Cortex of kidney (tissue), 1 donor: ENCODE measurements at places on chromosomes 1 and 21.

DNA sequence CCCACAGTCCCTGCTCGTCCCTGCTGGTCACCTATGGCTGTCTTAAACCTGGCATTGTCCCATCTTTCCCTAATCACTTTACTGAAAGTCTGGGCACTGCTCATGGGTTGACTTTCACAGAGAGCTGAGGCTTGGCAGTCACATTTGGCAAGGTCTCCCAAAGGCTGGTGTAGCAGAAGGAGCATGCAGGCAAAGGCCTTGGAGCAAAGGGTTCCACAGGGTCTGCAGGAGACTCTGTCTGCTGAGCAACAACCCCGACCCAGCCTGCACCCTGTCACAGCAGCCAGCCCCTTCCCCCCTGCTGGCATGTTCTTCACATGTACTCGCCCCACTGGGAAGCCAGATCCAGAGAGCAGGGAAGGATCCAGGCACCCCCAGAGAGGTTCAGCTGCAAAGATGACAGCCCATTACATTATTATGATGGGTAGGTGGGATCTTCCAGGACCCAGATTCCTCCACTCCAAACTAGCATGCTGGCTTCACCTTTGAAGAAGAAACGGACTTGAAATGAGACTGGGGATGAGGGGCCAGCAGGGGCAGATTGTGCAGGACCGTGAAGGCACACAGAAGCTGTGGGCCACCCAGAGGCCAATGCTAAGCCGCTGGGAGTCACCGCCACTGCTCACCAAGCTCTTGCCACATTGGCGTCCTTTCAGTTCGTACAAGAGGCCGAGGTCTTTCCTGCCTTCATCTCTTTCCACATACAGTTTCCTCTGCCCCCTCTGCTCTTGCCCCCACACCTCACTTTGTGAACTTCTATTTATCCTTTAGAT is 14.2 kb upstream of the TMEM125 start:
- no peak for DNase-seq

- DNase-seq: no peak
These were observed 14.5 kb upstream of the VPS13D start for GRCh38 chr1:12215118-12215961.

DNA sequence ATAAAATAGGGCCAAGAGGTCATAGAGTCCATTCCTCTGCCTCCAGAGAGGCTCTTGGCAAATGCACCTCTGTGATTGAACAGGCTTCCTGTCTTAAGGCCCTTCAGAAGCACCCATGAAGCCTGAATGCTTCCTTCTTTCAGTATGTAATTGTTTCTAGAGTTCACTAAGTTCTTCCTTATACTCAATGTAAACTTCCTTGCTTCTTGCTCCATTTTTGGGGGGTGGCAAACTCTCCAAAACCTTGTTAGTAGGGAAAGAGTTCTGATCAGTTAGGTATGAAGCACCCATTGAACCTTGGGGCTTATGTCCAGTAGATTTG is 102.3 kb upstream of the LPGAT1 start:
- no peak for DNase-seq

- DNase-seq: no peak
These were observed 14.5 kb downstream of the SCYL3 start for GRCh38 chr1:169879034-169879840.

DNA sequence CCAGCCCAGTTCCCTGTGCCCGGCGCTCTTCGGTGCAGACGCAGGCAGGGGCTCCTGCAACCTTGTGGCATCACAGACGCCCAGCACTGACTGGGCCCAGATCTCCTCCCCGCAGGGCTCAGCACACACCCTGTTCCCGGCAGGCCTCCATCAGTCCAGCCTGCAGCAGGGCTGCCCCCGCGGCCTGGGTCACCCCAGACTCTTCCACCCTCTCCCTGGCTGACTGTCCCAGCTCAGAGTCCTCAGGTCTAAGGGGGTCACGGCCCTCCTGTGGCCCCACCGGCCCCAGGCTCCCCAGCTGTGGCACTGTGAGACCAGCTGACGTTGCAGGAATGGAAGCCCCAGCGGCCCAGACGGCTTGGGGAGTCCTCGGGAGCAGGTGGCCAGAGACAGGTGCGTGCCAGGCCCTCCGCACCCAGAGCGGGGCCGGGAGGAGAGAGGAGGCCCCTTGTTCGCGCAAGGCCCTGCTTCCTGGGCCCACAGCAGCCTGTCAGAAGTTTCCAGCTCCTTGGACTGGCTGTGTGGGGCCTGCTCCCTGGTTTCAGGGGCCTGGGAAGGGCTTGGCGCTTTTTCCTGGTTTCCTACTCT is 4.2 kb downstream of the B3GALT6 start:
- no peak for DNase-seq

DNA sequence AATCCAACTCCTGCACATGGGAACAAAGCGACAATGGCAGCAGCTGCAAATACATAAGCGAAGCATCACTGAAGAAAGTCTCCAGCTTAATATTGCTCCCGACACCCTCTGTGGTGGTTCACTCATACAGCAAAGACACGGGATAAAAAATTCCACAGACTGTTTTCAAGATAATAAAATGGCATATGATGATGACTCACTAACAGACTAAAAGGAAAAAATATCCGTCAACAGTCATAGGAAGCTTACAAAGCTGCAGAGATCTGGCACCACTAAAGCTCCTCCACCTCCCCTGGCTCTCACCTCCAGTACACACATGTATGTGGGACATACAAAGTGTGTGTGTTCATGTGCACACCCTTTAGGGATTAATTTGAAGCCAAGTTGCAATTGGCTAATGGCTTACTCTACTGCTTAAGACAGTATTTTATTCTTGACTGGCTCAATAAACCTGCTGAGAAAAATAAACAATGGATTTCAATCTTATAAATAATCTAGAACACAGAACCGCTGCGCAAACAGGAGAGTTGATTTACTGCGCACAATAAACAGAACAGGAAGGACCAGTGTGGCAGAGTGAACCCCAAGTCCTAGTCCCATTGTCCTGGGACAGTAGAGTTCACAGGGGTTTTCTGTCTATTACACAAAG is 94.4 kb downstream of the SLC45A1 start:
- DNase-seq: no peak

DNA sequence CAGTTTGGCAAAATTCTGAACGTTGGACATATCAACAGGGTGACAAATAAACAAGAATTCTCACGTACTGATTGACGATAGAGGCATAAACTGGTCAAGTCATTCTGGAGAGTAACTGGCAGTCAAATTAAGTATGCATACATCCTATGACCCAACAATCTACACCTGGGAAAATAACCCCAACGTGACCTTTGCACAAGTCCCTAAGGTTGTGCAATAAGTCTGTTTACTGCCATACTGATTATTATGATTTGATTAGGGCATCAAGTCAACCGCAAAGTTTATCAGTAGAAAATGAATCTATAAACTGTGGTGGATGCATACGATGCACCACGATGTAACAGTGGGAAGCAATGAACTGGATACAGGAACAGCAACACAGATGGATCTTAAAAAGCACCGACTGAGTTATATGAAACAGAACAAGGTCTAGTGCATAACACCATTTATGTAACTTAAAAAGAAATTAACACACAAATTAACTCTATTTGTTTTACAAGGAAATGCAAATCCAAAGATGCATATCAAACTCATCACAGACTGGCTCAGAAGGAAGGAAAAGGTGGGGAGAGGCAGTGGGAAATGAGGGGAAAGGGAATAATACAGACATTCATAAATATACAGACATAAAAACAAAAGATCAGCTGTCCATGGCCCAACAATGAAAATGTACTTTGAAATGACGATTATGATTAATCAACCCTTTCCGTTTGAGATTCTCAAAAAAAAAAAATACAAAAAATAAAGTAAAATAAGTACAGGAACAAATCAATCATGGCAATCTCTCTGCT is 41.0 kb upstream of the SEC16B start:
- no peak for DNase-seq

- no peak for DNase-seq
These were observed 7.7 kb upstream of the GPATCH4 start for GRCh38 chr1:156608981-156609380.

DNA sequence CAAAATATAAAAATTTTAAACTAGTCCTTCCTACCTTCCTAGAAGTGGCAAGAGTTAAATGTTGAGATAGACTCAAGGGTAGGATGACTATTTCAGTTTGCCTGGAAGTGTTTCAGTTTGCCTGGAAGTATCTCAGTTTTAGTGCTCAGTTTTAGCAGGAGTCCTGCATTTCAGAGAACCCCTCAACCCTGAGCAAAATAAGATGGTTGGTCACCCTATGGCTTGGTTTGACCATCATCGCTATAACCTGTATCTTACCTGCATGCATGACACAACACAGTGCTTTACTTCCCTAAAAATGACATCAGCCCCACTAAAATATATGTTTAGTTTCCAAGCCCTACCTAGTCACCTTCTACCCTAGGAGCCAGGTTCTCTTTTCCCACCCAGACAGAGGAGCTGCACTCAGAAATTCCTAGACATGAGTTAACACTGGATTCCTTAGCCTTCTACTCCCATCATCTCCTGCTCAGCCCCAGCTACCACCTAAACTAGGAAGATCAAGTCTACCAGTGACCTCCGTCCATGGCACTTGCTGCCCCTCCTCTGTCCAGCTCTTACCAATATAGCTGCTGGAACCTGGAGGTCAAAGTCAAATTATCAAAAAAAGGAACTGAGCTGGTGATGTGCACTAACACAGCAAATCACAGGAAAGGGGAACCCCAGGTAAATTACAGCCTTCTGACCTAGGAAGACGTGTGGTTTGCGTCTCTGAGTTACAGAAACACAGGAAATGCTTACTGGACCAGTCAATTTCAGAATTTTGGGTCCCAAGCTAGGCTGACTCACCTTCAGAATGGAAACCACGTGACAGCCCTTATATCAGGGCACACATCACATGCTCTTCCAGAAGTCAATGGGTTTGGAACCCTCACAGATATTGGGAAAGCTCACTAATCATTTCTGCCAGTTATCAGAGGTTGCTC is 2.2 kb upstream of the G0S2 start:
- no peak for DNase-seq

DNA sequence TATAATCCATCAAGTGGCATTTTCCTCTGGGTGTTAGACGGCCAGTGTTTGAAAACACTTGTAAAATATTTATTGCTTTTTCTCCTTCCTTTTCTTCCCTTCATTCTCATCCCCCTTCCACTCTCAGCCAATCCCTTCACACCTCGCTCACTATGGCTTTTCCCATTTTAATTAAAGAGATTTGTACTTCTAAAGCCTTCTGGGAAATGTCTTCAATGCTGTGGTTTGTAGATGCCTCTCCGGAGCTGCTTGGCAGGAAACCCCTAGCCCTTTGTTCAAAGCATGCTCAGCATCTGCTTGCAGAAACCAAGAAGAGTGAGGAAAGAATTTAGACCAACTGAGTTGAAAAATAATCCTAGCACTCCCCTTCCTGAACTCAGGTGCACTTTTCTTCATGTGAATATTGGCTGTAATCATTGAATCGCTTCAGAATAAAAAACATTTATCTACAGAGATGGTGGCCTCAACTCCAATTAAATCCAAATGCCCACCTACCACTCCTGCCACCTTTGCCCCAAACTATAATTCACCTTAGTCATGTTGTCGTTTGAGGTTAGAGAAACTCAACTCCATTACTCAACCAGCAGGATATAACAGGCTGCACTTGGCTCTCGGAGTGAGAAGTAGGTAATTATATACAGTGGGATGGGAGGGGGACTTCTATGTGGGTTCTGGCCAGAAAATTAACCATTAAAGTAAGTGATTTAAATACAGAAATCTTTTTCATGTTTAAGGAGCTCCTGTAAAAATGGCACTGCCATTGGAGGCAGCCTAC is 659.4 kb upstream of the CAMK1G start:
- no peak for DNase-seq

DNA sequence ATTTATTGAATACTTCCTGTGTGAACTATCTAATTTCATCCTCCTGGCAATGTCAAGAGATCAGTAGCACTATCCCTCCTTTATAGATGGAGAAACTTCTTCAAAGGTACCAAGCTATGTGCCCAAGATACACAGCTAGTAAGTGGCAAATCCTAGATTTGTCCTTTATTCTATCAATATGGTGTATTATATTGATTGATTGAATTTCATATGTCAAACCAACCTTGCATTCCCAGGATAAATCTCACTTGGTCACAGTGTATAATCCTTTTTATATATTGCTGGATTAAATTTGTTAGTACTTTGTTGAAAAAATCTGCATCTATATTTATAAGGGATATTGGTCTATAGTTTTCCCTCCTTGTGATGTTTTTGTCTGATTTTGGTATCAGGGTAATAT is 48.8 kb upstream of the TMEM51 start:
- no peak for DNase-seq

- DNase-seq: no peak
These were observed 276.9 kb downstream of the SIPA1L2 start for GRCh38 chr1:232353001-232353400.

DNA sequence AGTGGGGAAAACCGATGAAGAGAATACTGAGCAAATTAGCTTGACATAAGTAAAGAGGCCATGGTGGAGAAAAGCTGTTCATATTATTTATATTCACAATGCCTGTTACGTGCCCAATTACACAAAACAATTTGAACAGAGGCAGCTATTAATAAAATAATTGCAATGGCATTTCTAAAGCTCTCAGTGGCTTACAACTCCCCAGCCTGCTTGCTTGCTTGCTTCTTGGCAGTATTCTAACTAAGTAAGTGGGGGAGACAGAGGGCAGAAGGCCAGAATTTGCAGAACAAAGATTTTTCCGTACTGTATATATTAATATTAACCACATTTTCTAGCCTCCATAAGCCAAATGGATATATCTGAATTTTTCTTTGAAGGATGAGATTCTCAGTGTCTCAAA is 12.9 kb downstream of the PTPN14 start:
- no peak for DNase-seq

GRCh38 chr1:201141418-201141817 is 12.9 kb downstream of the TMEM9 start:
- no peak for DNase-seq

DNA sequence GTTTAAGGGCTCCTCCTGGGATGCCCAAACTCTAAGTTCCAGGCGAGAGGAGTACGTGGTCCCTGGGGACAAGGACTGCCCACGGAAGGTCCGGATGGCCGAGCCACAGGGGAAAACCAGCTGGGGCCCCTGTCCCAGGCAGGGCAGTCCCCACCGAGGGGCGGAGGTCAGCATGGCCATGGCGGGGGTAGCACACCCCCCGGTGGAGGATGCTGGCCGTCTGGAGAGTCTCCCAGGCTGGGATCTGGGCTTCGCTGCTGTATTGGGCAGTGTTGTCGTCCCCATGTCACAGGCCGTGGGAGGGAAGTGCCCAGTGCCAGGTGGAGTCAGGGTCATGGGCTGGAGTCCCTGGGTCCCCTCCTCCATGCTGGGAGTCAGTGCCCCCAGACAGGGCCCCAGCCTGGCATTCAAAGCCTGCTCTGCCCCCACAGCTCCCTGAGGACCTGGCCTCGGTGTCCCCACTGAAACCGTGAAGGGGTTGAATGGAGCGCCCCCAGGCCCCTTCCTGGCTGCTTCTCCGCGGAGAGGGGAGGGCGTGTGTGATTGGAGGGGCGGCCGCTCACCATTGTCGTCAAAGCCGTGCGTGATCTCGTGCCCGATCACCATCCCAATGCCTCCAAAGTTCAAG is 6.8 kb downstream of the PRXL2B start:
- DNase-seq: no peak

DNA sequence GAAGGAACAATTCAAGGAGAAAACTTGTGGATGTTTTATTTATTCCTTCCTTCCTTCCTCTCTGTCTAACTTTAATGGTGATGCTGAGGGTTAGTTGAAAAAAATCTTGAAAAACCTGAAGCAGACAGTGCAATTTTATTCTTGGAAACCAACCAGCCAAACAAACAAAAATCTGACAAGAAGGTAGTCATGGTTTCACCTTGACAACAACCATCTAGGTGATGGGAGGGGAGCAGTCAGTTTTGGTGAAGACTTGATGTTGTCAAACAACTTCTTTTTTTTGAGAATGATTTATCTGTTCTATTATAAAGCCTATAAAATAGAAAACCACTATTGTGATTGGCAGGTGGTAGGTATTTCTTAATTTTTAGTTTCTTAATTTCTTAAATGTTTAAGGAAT is 92.4 kb upstream of the GPR88 start:
- no peak for DNase-seq
